ENCODE measurements at places on chromosomes 6 and 20.
A peak's percentile ranks its signal among the peaks of the same experiment; 100 is the strongest.

DNA sequence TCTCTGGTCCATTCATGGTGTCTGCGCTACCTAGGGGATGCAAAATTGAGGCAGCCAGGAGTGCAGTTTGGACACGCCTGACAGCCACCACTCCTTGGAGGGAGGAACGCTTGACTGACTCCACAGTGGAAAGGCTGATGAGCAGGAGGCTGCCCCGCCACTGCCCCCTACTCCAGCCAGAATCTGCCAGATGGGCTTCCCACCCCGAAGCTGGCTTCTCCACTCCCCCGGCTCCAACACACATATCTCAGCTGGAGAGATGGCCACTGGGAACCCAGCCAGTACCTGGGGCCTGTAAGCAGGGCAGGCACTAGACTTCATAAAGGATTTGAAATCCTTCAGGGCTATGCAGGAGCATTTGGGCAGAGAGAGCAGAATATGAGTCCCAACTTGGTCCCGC, 51.4 kb upstream of the BLCAP start:
- no peak for DNase-seq

- no peak for DNase-seq
Measured at GRCh38 chr6:6612308-6612707, 23.8 kb downstream of the LY86 start.

DNA sequence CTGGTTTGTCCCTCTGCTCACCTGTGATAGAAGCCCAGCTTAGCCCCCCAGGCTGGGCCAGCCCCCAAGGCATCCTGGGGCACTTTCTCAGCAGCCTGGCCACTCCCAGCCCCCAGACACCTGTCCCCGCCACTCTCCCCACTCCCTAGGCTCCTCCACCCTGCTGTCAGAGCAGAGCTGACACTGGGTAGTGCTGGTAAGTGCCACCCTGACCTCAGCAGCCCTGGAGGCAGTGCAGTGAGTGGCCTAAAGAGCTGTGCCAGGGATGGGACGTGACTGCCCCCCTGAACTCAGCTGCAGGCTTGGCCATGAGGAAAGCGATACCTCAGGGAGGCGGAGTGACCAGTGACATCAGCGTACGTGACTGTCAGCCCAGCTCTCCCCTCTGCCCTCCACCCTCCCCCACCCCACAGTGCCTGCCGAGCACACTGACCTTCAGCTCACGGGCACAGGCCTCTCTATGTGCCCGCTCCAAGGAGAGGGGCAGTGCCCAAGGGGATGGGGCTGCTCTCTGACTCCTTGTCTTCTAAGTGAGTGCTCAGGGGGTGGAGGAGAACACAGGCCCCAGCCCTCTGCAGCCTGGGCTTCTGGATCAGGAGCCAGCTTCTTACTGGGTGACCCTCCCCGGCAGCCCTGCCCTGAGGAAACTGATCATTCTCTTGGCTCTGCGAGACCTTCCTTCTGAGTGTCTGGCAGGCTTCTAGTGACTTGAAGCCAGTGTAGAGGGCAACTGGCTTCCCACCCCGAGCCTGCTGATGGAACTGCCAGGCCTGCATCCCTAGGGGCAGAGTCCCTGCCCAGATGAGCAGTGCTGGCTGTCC, 172.7 kb downstream of the MRPL14 start:
- no peak for DNase-seq

DNA sequence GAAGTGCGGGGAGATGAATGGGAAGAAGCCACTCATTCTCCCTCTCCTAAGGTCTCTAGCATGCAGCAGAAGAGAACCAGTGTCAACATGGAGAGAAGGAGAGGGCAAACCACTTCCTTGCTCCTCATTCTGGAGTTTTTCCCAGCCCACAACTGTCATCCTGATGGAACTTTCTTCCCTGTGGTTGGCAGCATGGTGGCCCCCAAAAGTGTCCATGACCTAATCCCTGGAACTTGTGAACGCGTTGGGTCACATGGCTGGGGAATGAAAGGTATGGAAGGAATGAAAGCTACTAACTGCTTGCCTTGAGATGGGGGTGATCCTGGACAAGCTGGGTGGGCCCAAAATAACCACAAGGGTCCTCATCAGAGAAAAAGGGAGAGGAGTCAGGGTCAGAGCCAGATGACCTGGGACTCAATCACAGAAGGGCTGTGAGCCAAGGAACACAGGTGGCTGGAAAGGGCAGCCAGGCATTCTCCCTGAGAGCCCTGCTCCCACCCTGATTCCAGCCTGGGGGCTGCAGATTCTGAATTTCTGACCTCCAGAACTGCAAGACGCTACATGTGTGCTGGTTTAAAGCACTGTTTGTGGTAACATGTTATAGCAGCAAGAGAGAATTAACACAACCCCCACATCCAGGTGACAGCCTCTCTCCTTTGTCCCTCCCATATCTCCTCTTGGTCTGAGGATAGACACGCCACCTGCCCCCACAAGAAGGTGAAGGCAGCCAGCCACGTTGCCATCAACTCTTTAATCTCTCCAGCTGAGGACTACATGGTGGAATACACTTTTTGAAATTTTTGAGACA, 63.2 kb downstream of the PYGB start:
- DNase-seq, result no peak

DNA sequence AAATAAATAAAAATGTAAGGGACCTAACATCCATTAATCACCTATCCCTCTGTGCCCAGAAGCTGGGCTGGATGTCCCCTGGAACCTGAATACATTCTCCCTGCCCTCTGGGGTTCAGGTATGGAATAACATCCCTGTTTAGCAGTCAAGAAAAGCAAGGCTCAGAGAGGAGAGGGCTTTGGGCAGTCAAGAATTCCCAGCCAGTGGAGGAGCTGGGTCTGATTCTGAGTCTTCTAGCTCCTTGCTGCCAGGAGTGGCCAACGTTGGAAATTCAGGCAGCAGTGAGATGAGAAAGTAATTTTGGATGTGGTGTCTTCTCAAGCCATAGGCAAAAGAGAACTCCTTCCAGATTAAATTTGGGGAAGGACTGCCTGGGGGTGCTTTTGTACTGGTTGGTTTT, 42.6 kb upstream of the ZNFX1 start:
- no peak for DNase-seq

DNA sequence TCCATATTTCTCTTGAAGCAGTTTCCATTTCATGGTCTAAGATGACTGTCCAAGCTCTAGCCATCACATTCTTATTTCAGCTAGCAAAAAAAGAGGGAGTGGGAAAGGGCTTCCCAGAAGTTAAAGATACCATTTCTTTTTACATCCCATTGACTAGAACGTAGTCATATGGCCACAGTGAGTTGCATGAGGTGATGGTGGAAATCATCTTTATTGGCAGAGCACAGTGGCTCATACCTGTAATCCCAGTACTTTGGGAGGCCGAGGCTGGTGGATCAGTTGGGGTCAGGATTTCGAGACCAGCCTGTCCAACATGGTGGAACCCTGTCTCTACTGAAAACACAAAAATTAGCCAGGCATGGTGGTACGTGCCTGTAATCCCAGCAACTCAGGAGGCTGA, 99.6 kb downstream of the ISM1 start:
- DNase-seq, result no peak

- DNase-seq, result peak; percentile 48
Measured at GRCh38 chr6:118768904-118769325, 117.5 kb upstream of the CEP85L start.

GRCh38 chr6:70520575-70520974, 46.2 kb upstream of the SDHAF4 start:
- no peak for DNase-seq

- DNase-seq, result peak; percentile 35
Measured at GRCh38 chr6:133817460-133818047, 71.4 kb upstream of the TCF21 start.

- DNase-seq, result peak; percentile 36
Measured at GRCh38 chr6:135146162-135146934, 34.8 kb upstream of the MYB start.

GRCh38 chr6:47633141-47633540, 65.2 kb upstream of the ADGRF4 start:
- no peak for DNase-seq

DNA sequence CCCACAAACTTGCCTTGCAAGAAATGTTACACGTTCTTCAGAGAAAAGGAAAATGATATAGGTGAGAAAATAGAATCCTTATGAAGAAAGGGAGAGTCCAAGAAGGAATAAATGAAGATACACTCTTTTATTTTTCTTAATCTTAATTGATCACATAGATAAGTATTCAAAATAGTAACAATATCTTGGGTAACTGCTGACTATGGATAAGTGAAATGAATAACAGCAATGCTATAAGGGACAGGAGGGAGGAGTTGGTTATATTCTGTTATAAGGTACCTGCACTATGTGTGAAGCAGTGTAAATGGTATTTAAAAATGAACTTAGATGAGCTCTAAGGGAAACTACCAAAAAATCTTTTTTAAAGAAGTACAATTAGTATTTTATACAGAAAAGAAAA, 38.3 kb downstream of the RANBP9 start:
- no peak for DNase-seq

GRCh38 chr20:62989201-62989601, 17.6 kb downstream of the BHLHE23 start:
- peak; percentile 16 for DNase-seq

DNA sequence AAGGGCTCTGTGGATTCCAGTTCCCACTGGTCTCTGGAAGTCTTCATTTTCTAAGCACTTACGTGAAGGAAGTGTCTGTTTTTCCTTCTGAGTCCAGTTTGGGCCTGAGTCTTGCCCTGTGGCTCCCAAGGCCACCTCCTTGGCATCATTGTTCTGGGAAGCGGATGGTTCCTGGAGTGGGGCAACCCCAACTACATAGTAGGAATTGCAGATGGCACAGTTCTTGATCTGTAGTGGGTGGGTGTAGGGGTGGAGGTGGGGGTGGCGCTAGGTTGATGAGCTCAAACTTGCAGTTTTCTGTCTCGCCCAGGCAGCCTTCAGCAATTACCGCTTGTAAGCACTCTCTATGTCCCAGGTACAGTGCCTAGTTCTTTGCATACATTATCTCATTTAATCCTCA, 7.2 kb upstream of the FERMT1 start:
- no peak for DNase-seq

- DNase-seq, result no peak
Measured at GRCh38 chr20:2346188-2346587, 34.5 kb upstream of the TGM6 start.

- peak; percentile 66 for DNase-seq
Measured at GRCh38 chr6:42387336-42387735, 64.4 kb downstream of the TRERF1 start.

- no peak for DNase-seq
Measured at GRCh38 chr6:123550052-123550617, 86.6 kb downstream of the TRDN start.

Data from activated CD4-positive, alpha-beta T cell treated with anti-CD3 and anti-CD28 coated beads, Interleukin-2, amount 50 U/mL, for 16 hours (primary cell).